ENCODE measurements at places on chromosomes 3 and 15.

- no peak for DNase-seq
Measured at GRCh38 chr15:100032358-100033085, 299.3 kb upstream of the LYSMD4 start.

GRCh38 chr3:174775603-174776002 is 83.5 kb upstream of the NAALADL2 start:
- DNase-seq = peak; percentile 25

DNA sequence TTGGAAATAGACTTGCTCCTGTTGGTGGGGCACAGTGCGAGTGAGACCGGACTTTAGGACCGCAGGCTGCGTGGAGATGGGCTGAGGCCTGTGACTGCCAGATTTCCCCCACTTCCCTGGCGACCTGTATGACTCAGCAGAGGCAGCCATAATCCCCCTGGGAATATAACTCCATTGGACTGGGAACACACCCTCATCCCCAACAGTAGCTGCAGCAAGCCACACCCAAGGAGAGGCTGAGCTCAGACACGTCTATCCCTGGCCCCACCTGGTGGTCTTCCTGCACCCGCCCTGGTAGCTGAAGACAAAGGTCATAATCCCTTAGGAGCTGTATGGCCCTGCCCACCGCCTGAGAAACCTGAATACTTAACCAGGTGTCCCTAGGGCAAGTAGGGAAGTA is 42.6 kb downstream of the DZIP1L start:
- no peak for DNase-seq

GRCh38 chr15:57281321-57281720 is 95.0 kb upstream of the CGNL1 start:
- no peak for DNase-seq

DNA sequence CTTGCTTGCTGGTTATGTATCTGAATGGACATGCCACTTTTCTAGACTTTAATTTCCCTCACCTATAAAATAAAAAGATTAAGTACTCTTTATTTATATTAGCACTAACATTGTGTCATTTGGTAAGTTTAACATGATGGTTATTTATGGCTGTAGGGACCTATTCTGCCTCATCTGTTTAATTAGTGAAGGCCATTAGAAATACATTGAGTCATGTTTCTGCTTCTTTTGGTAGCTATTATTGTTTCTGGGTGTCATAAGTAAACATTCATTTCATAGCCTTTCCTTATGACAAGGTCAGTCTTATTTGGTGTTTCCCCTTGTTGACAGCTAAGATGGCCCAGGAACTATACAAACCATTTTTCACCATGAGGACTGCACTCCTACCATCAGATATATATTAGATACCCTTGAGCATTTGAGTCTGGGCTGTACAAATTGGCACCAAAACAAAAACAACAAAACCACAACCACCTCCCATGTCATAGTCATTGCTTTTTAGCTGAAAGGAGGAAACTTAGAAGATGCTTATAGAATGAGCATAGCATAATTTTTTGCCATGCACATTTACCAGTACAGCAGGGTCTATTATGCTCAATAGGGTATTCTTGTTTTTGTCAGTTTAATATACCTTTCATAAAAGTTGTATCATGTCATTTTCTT is 39.3 kb downstream of the SRP14 start:
- no peak for DNase-seq

- no peak for DNase-seq
Measured at GRCh38 chr3:186318135-186318534, 43.9 kb downstream of the DGKG start.

Data from OCI-M1 (cell line).